WTC11 (cell line): ENCODE measurements at places on chromosomes 12 and 14. TPM values are rescaled to one million over a fixed set of nuclear protein-coding genes. Genes with fewer than 3 reads are reported as not detected.

DNA sequence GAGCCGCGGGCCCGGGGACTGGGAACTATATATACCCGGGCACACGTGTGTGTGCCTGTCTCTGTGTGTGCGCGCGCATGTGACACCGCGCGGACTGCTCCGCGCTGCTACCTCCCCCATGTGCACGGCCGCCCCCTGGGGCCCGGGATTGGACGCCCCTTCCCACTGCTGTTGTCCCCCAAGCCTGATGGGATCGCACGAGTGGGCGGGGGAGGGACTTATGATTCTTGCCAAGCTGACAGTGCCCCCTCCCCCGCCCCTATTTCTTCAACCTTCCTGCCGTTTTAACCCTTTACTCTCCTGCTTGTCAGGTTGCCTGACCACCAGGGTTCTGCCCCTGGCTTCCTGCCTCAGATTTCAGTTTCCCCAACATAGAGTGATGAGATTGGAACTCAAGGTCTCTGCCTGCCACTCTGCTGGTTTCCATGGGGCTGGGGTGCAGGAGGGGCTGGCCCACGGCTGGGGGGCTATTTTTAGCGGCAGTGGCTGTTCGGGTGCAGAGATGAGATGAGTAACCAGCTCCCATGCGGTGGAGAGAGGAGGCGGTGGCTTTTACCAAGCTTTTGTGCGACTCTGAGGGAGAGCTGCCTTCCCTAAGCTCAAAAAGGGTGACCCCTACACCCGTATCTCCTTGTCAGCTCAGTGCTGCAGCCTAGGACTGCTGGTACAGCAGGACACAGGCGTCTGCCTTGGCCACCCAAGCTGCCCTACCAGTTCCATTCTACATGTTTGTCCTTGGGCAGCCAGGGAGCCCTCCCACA lies at the start of gene DDN:
DDN (minus strand) TSS at position 5 of the 761 bp plus-strand sequence. CDS start 88 bp downstream, outside the sequence.
- DNase-seq: no peak

PARPBP gene
- total RNA-seq: 18.9 to 20.5 TPM (median 19.2 TPM) in 3 replicates

GRCh38 chr14:104879983-104880565 lies 15.0 kb downstream of the CEP170B start:
- DNase-seq: no peak

PKP2 gene
- 21.7 to 22.0 TPM (median 21.9 TPM) in 3 replicates for total RNA-seq

GRCh38 chr12:109098183-109098604 lies 797 bp downstream of the UNG start:
- no peak for DNase-seq
